ENCODE measurements at places on chromosomes 1 and 21. TPM values are rescaled to one million over a fixed set of nuclear protein-coding genes. Genes with fewer than 3 reads are reported as not detected.

The COL24A1 gene
- 0.94 TPM for total RNA-seq

The KIF21B gene
- 8.8 TPM for total RNA-seq

The GBP6 gene
- total RNA-seq: not detected

The GORAB gene
- total RNA-seq: 15.9 TPM

The CELA2A gene
- total RNA-seq: not detected

The PCNX2 gene
- 39.1 TPM for total RNA-seq

The DMRTA2 gene
- 1.4 TPM for total RNA-seq

The KHDRBS1 gene
- total RNA-seq: 201 TPM

The GAS5 gene
- 438 TPM for total RNA-seq

The PRDX6 gene
- 547 TPM for total RNA-seq

The ZMYND12 gene
- total RNA-seq: 1.1 TPM

The SLAMF9 gene
- total RNA-seq: not detected

The TFAP2E gene
- total RNA-seq: 0.66 TPM

The CDA gene
- 1.3 TPM for total RNA-seq

The GPR37L1 gene
- not detected for total RNA-seq

The DRAXIN gene
- total RNA-seq: 5.1 TPM

The CD101 gene
- 1.4 TPM for total RNA-seq

The GBP7 gene
- total RNA-seq: not detected

The SYTL1 gene
- 7.5 TPM for total RNA-seq

The NUF2 gene
- total RNA-seq: 28.2 TPM

The CCDC28B gene
- 8.5 TPM for total RNA-seq

The SUSD4 gene
- total RNA-seq: 0.53 TPM

The MIXL1 gene
- total RNA-seq: 16.8 TPM

The GLIS1 gene
- total RNA-seq: 1.8 TPM

The RIPPLY3 gene
- 28.0 TPM for total RNA-seq

The S100A8 gene
- total RNA-seq: not detected

The TNFSF4 gene
- 2.8 TPM for total RNA-seq

The SUMO3 gene
- total RNA-seq: 77.2 TPM

The BECN2 gene
- not detected for total RNA-seq

The HSPA6 gene
- total RNA-seq: not detected

The SDF4 gene
- 106 TPM for total RNA-seq

The TP53BP2 gene
- 43.3 TPM for total RNA-seq

The IFNLR1 gene
- total RNA-seq: 12.6 TPM

The AKR7A3 gene
- 0.92 TPM for total RNA-seq

Data from endodermal cell (in vitro differentiated cells).